Activated T-helper 1 cell treated with anti-CD3 and anti-CD28 coated beads, Interleukin-12 subunit alpha, Interleukin-12 subunit beta, Interleukin-2, Interleukin-4 antibody, amounts not matched to agents 30 ng/mL and 10 ng/mL and 1 ng/mL, durations not matched to agents 14 hours and 24 hours and 36 hours (primary cell): ENCODE measurements at places on chromosomes 16 and 17.

GRCh38 chr17:68205251-68205807 lies 42.5 kb upstream of the AMZ2 start:
- H3K36me3 ChIP-seq = peaks cover 13% of the 10 kb centered on the region
- H3K4me3 ChIP-seq = peak overlapping the region; percentile 90
- H3K27me3 ChIP-seq = peaks cover 12% of the 10 kb centered on the region
- peak overlapping the region; percentile 75 for H3K27ac ChIP-seq
- peaks cover 33% of the 10 kb centered on the region for H3K4me1 ChIP-seq

- no peak overlapping the region for H3K27ac ChIP-seq
- no peak overlapping the region for H3K4me3 ChIP-seq
- peaks cover 11% of the 10 kb centered on the region for H3K4me1 ChIP-seq
- no peaks in the 10 kb centered on the region for H3K27me3 ChIP-seq
- peaks cover 3% of the 10 kb centered on the region for H3K36me3 ChIP-seq
- DNase-seq = no peak
These were observed 4.2 kb upstream of the PEMT start for GRCh38 chr17:17595755-17596154.

- no peak overlapping the region for H3K4me3 ChIP-seq
- H3K36me3 ChIP-seq = no peaks in the 10 kb centered on the region
- DNase-seq = no peak
- no peak overlapping the region for H3K27ac ChIP-seq
These were observed 264.1 kb downstream of the CBLN1 start for GRCh38 chr16:49017501-49017900.

- H3K4me3 ChIP-seq = no peak overlapping the region
- no peak for DNase-seq
- peaks cover 5% of the 10 kb centered on the region for H3K27me3 ChIP-seq
- no peaks in the 10 kb centered on the region for H3K36me3 ChIP-seq
- H3K27ac ChIP-seq = no peak overlapping the region
These were observed 62.3 kb downstream of the GSG1L start for GRCh38 chr16:28001184-28001583.

GRCh38 chr16:46974352-46974751 lies 878 bp upstream of the DNAJA2 start:
- peak overlapping the region; percentile 95 for H3K27ac ChIP-seq
- H3K4me1 ChIP-seq = peaks cover 40% of the 10 kb centered on the region
- H3K36me3 ChIP-seq = peaks cover 24% of the 10 kb centered on the region
- H3K27me3 ChIP-seq = no peaks in the 10 kb centered on the region
- DNase-seq = peak; percentile 14

GRCh38 chr16:86215979-86216585 lies 294.2 kb upstream of the FOXF1 start:
- no peak overlapping the region for H3K27ac ChIP-seq
- H3K27me3 ChIP-seq = peaks cover 5% of the 10 kb centered on the region
- H3K4me3 ChIP-seq = no peak overlapping the region
- no peak for DNase-seq
- peaks cover 7% of the 10 kb centered on the region for H3K4me1 ChIP-seq
- H3K36me3 ChIP-seq = no peaks in the 10 kb centered on the region

GRCh38 chr17:70310221-70310672 lies 140.9 kb downstream of the KCNJ2 start:
- no peaks in the 10 kb centered on the region for H3K27me3 ChIP-seq
- H3K4me1 ChIP-seq = no peaks in the 10 kb centered on the region
- DNase-seq = no peak

- H3K36me3 ChIP-seq = peaks cover 19% of the 10 kb centered on the region
- H3K4me1 ChIP-seq = peaks cover 34% of the 10 kb centered on the region
- no peak overlapping the region for H3K27ac ChIP-seq
These were observed 45.3 kb downstream of the REXO5 start for GRCh38 chr16:20851601-20852000.

DNA sequence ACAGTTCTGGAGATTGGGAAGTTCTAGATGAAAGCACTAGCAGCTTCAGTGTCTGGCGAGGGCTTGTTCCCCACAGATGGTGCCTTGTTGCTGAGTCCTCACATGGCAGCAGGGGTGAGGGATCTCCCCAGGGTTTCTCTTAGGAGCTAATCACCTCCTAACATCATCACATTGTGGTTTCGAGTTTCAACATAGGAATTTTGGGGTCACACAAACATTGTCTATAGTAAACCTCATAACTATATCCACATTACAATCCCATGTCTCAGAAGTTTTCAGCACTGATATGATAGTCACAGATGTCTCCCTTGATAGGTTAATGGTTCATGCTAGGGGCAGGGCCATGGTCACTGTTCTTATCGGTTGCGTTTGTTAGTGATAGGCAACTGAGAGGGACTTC lies 13.8 kb downstream of the CLUAP1 start:
- peaks cover 37% of the 10 kb centered on the region for H3K36me3 ChIP-seq
- no peaks in the 10 kb centered on the region for H3K27me3 ChIP-seq
- H3K4me3 ChIP-seq = no peak overlapping the region
- H3K4me1 ChIP-seq = peaks cover 29% of the 10 kb centered on the region

GRCh38 chr16:71724320-71724751 lies at the start of gene PHLPP2:
PHLPP2 (minus strand) TSS chr16:71724701; CDS start chr16:71714795, 9,906 bp downstream.
- peaks cover 14% of the 10 kb centered on the region for H3K4me1 ChIP-seq
- no peak for DNase-seq
- peak within 1 kb of the TSS; percentile 85 for H3K4me3 ChIP-seq
- no peak within 1 kb of the TSS for H3K27ac ChIP-seq
- H3K27me3 ChIP-seq = peaks cover 6% of the 10 kb centered on the region
- H3K36me3 ChIP-seq = no peaks in the 10 kb centered on the region

GRCh38 chr17:2983255-2983654 lies 80.2 kb downstream of the OR1D5 start:
- H3K27me3 ChIP-seq = no peaks in the 10 kb centered on the region
- H3K27ac ChIP-seq = no peak overlapping the region
- no peaks in the 10 kb centered on the region for H3K4me1 ChIP-seq
- H3K4me3 ChIP-seq = no peak overlapping the region
